NCI-H524 (cell line): ENCODE measurements at places on chromosomes 12 and 14.
A peak's percentile ranks its signal among the peaks of the same experiment; 100 is the strongest.

GRCh38 chr12:1795785-1796514 lies 24.4 kb upstream of the LRTM2 start:
- peak; percentile 46 for DNase-seq

GRCh38 chr12:103679421-103680170 lies 92.5 kb downstream of the STAB2 start:
- no peak for DNase-seq

DNA sequence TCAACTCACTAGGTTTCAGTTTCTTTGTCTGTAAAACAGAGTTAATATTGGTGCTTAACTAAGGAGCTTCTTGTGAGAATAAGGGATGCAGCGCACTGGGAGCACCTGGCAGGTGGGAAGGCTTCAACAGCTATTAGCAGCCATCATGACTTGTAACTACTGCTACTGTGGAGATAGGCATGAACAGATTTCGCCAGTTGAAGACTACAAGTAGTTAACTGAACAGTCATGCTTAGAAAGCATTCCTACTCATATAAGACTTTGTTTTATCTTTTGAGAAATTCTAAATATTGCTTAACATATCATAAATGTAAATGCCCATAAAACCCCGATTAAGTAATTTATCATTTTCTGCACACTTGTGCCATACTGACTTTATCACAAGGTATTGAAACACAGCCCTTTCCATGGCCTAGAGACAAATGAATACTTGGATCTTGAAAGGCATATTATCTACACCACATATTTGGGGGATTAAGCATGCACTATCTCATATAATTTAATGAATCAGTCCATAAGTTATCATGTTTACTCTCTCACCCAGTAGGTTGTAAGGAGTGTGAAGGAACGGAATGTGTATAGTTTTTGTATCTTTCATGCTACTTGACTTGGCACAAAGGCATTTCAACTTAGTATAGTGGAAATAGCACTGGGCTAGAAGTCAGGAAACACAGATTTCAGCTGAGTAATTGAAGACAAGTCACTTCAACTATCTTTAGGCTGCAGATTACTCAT lies 16.1 kb downstream of the NTN4 start:
- DNase-seq = no peak

DNA sequence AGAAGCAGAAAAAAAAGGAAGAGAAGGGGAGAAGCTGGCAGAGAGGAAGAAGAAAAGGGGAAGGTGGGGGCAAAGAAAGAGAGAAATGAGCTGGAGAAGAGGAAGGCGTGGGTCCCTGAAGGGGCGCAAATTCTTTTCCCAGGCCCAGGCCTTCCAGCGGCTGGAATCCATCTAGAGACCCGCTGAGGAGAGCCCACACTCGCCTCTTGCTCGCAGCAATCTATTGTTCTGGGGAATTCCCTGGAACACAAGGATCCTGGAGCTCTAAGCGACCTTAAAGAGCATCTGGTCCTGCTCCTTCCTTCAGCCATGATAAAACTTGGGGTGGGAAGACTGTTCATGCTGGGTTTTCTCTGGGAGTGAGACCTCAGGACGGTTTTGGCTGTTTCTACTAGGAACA lies 41.2 kb upstream of the FKBP4 start:
- no peak for DNase-seq
